ENCODE measurements at places on chromosomes 12 and 14.

DNA sequence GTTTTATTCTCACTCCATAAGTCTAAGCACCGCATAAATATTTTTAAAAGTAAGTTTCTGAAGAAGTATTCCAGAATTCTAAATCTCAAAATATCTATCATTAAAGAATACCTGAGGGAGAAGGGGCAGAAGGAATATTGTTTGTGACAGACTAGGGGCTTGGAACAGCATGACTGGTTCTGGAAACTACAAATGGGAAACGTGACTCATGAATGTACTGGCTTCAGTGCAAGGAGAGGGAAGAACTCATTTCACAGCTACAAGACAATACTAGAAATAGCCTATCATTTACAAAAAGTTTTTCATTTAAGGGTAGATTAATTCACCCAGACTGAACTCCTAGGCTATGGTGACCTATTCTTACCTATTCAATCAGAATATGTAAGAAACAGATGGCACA, 121.3 kb downstream of the SLC25A21 start:
- DNase-seq: no peak

- peak; percentile 31 for DNase-seq
Measured at GRCh38 chr14:78959674-78960264, 789.6 kb downstream of the NRXN3 start.

DNA sequence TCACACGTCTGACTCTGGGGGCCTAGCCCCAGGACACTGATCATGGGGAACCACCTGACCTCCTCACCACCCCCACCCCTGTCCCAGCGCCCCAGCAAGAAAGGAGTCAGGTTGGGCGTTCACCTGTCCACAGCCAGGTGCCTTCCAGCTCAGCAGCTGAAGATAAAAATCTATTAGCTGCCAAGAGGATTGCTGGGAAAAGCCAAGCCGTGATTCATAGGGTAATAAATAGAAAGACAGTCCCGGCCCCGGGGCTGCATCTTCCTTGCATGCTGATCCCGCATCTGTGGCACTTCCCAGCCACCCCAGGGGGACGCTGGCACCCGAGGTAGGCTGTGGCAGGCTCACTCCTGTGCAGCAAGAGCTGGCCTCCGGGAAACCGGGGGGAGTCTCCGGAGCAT, 70.2 kb upstream of the NCOR2 start:
- DNase-seq: no peak

DNA sequence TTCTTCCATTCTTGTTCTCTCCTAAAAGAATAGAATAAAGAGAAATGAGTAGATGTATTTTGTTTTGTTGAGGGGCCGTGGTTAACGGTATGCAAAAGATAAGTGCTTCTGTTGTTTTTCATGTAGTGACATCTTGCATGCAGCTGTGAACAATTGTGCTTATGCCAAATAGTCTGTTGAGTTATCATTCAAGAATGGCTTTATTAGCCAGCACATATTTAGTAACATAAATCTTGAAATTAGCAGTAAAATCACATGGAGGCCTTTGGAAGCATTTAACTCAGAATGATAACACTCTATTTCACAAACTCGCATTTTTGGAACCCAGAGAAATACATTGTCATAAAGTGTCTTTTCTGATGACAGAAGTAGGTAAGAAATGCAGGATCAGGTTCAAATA, 1772.0 kb upstream of the FLRT2 start:
- DNase-seq: peak; percentile 14

DNA sequence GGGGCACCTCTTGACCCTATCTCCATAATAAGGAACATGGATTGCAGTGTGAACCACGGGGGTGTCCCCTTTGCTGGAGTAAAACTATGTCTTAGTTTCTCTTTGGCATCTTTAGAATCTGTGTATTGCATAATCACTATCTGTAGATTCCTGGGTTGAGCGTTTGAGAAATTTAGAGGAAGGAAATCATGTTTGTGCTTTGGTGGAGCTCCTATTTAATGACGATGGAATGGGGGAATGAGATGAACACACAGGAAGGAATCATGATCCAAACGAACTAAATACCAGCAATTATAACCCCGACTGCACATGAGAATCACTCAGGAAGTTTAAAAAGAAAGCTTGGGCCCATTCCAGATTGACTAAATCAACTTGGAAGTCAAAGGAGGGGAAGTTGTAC, 1.3 kb upstream of the MYG1 start:
- DNase-seq: peak; percentile 50

DNA sequence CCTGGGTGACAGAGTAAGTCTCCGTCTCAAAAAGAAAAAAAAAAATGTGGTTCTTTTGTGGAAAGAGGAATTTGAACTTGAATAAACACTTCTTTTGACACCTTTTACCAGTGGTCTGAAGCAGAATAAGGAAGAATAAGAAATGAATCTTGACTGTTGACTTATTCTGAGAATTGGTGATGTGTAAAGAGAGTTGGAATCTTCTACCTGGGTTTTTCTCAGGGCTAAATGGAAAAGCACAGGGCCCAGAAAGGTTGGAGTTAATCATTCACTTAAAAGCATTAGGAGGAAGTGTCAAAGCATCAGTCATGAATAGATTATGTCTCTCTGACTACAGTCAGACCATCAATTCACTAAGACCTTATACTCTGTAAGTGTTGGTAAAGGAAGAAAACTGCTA, 13.9 kb downstream of the PNMA1 start:
- no peak for DNase-seq

GRCh38 chr14:37247791-37248461, 50.2 kb downstream of the MIPOL1 start:
- no peak for DNase-seq

DNA sequence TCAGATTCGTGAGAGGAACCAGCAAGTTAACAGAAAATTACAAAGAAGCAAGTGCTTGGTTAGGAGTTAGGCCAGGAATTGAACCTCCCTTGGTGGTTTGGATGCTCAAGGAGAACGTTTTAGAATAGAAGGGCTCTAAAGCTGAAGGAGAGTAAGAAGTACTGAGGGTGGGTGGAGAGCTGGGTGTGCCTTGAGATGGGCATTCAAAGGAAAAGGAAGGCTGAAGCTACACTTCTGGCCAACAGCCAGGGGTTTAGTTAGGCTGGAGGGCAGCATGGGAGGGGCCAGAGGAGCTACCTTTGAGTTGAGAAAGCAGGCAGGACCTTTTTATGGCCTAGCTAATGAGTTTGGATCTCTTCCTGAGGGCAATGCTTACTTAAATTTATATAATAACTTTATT, 421.2 kb downstream of the CCDC91 start:
- no peak for DNase-seq

GRCh38 chr12:28582672-28583376, 392.6 kb downstream of the CCDC91 start:
- no peak for DNase-seq

DNA sequence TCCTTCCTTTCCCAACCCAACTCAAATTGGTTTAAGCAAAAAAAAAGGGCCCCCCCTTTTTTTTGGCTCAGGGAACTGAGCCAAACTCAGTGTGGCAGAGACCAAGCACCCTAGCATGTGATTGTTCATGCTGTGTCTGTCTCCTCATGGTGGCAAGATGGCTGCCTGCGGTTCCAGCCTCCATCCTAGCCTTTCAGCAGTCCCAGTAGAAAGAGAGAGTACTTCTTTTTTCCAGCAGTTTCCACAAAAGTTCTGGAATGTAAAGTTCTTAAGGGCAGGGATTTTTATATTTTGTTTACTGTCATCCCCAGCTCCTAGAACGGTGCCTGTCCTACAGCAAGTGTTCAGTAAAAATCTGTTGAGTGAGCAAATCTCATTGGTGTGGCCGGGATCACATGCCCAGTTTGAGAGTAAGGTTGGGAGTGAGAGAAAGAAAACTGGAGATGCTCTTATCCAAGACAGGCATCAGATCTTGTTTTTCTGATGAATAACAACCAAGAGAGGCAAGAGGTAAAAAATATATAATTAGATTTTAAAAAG, 22.4 kb downstream of the CHST11 start:
- no peak for DNase-seq

GRCh38 chr12:47602949-47603558, 102.8 kb downstream of the RPAP3 start:
- no peak for DNase-seq

- DNase-seq: peak; percentile 11
Measured at GRCh38 chr12:94795520-94795919, 145.2 kb upstream of the TMCC3 start.

DNA sequence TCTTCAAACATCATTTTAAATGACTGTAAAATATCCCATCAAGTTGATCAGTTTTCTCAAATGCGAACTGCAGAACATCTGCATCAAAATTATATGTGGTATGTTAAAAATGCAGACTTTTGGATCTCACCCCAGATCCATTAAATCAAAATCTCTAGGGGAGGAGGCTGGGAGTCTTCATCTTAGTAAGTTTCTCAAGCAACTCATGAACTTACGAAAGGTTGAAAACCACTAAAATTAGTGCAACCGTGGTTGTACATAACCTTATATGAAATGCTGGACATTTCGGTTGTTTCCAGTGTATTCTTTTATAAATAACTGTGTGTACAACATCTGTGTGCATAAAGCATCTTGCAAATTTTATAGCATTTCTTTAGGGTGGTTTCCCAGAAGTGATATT, 39.2 kb downstream of the ZFP36L1 start:
- peak; percentile 72 for DNase-seq

DNA sequence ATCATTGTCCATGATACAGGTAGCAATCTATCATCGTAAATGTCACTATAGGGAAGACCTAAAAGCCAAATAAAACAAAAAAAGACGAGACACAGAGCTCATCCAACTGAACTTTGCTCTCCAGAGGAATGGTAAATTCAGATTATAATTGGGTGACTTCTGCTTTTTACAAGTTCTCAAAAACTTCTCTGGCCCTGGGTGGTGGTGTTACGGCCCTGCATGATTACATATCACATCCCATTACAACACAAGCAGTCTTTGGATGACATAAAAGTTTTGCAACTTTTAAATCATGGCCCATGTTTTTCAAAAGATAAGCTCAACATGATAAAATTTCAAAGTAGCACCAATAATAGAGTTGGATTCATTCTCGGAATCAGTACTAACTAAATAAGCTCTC, 299.6 kb downstream of the DIO2 start:
- no peak for DNase-seq

DNA sequence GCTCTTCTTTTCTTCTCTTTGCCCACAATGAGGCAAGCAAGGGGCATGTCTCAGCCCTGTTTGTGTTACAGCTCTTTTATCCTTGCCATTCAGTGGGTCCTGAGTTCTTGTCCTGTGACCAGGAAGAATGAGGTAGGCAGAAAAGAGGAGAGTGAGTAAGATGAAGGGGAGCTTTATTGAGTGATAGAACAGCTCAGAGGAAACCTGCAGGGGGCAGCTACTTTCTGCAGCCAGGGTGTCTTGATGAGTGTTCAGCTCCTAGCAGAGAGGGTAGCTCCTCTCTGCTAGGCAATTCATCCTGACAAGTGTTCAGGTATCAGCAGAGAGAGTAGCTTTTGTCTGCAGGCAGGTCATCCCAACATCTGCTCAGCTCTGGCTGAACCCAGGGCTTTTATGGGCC, 41.0 kb downstream of the HSD17B6 start:
- DNase-seq: no peak

- no peak for DNase-seq
Measured at GRCh38 chr14:29926228-29926627, 1.4 kb downstream of the PRKD1 start.

GRCh38 chr12:14959126-14959440, 2.3 kb downstream of the ARHGDIB start:
- DNase-seq: no peak

DNA sequence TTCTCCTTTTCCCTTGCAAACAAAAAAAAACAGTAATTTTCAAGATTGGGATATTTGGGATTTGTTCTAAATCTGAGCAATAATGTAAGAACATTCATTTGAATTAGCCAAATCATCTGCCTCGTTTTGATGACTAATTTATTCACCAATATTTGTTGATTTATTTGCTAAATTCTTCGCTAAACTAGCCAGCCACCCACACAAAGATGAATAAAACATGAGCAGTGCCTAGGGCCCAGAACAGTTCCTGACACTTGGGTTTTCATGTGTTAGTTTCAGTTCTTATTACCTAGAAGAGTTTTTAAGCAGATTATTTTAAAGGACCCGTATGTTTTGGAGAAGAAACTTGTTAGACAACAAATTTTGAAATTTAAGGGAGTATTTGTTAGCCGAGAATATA, 1.4 kb downstream of the ETNK1 start:
- no peak for DNase-seq

DNA sequence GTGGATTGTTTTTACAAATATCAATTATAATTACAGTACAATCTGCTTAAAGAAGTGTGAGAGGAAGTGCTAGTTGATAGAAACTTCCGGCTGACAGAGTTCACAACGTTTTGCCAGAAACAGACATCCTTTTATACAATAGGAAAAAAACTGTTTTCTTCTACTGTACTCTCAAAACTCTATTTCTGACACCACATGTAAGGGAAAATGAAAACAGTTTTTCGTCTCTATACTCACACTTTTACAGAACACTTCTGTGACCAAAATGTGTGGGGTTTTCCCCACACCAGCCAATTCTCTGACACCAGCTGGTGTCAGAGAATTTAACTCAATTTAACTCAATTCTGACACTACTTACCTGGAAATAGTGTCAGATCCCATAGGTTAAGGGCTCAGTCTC, 24.2 kb upstream of the HIF1A start:
- DNase-seq: no peak

DNA sequence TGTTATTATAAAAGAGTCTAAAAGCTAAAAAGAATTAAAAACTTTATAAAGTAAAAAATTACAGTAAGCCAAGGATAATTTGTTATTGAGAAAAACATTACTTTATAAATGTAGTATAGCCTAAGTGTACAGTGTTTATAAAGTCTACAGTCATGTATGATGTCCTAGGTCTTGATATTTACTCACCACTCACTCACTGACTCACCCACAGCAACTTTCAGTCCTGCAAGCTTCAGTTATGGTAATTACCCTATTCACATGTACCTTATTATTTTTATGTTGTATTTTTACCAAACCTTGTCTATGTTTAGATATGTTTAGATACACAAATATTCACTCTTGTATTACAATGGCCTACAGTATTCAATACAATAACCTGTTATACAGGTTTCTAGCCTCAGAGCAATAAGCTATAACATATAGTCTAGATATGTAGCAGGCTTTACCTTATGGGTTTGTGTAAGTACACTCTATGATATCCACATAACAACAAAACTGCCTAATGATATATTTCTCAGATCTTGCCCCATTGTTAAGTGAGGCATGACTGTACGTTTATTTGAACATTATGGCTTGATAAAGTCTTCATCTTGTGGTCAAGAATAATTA, 113.7 kb upstream of the KITLG start:
- DNase-seq: peak; percentile 4

DNA sequence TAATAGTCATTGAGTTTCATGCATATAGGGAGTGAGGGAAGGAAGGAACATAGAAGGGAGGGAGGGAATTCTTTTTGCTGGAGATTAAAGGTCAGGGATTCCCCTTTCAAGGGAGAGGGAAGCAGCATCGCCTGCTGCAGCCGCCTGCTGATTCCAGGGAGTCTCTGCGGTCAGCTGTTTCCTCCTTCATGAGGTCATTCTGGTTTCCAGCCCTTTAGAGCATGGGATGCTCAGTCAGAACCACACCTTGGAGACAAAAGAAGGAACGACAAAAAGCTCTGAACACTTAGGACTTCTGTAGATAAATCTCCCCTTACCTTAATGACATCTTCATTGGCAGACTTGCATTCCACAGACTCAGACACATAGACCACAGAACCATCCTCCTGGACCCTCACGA, 923.0 kb upstream of the TMEM132C start:
- DNase-seq: no peak

Data from skeletal muscle cell (primary cell).